HepG2 (cell line): ENCODE measurements at places on chromosomes 3 and 15.
A peak's percentile ranks its signal among the peaks of the same experiment; 100 is the strongest.

DNA sequence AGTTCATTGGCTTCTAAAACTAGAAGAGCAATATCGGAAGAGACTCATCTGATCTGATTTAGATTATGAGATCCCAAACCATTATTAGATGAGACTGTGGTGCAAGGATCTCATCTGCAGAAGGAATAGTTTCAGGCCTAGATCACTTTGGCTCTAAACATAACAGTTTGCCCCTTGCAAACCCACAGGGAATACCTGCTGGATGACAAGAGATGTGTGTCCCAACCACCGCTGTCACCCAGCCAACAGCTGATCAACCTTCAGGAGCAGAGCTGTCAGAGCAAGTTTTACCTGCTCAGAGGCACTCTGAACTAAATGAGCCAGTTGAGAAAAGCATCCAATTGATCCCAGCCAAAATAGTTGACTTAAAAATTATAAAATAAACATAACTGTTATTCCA lies 64.0 kb upstream of the ST3GAL6 start:
- no peak for DNase-seq

DNA sequence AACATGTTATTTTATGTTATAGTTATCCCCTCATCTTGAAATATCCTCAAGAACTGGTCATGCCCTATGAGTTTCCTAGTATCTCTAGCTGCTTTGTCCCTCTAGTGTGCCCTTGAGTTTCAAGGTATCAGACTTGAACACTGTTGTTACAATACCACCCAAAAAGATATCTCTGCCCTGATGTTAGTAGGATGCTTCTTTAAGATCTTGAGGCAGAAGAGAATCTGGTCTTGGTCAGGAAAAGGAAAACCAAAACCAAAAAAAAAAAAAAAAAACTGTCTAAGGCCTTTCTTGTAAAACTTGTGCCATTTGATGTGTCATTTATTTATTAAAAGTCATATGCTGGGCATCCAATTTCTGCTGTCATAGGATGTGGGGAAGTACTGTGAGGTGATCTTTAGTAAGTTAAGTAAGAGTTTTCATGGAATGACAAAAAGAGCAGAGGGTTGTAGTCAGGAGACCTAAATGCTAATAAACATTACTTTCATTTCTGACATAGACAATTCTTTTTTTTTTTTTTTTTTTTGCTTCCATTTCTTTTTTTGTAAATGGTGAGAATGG lies 229.7 kb downstream of the NECTIN3 start:
- no peak for DNase-seq

DNA sequence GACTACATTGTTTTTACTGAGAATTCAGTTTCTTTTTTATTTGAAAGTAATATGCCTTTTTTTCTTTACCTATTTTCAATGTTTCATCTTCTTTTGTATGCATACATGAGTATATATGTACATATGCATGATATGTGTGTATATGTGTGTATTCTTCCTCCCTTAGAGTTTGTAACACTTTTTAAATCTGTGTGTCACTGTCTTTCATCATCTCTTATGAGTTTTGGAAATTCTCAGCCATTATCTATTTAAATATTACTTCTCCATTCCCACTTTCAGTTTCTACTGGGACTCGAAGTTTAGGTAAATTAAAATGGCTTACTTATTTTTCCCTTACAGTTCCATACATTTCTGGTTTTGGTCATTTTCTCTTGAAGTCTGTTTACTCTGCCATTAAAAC lies 754.1 kb downstream of the GRM7 start:
- no peak for DNase-seq

DNA sequence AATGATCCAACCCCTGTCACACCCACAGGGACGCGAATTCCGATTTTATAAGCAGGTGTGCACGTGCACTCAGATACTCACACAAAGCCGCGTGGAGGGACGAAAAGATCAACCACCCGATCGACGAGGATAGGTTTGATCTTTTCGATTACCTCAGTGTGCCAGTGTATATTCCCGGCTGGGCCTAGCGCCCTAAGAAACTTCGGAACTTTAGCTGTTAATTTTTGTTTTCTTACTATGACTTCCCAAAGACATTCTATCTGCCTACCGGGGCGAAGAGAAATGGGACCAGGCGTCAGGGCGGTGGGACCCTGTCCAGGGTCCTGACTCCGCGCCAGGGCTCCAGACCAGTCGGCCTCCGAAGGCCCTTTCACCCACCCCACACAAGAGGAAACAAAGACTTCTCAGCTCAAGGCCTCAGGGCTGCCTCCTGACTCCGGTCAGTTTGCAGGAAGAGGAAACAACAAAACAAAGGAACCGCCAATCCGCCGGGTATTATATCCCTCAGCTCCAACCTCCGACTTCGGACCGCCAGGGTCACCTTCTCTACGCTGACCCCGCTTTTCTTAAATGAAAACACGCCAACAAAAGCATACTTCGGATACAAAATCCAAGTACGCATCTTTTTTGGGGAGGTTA lies 6.8 kb downstream of the ONECUT1 start:
- no peak for DNase-seq

DNA sequence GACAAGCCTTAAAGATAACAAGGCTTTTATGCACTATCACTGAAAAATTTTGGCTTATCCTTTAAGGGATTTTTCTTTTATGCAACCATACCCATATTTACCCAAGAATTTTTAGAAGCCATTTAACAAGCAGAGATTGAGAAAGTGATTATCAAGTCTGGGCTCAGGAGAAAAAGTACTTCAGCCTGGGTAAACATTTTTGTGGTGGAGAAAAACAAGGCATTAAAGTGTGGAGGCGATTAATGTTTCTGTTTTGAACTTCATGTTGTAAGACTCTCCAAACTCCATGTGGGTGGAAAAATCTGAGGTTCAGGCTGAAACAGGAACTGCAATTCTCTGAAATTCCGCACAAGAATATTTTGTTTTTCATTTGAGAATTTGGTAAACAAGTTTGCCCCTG lies 260.4 kb upstream of the KCNMB2 start:
- no peak for DNase-seq

DNA sequence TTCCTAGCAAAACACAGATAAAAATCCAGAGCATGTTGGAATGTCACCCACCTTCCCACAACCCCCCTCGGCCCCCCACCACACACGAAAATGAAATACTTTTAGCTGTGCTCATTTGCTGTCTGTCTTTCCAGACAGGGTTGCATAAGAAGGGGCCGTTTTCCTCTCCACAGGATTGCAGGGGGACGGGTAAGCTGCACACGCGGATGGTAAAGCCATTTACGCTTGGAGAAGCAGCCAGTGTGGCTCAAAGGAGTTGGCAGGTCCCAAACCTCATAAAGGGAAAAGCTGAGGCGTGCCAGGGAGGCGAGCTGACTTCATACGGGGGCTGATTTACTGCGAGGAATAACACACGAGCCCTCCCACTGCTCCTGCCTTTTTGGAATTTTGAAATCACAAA lies 47.4 kb upstream of the ITGA11 start:
- DNase-seq: no peak

DNA sequence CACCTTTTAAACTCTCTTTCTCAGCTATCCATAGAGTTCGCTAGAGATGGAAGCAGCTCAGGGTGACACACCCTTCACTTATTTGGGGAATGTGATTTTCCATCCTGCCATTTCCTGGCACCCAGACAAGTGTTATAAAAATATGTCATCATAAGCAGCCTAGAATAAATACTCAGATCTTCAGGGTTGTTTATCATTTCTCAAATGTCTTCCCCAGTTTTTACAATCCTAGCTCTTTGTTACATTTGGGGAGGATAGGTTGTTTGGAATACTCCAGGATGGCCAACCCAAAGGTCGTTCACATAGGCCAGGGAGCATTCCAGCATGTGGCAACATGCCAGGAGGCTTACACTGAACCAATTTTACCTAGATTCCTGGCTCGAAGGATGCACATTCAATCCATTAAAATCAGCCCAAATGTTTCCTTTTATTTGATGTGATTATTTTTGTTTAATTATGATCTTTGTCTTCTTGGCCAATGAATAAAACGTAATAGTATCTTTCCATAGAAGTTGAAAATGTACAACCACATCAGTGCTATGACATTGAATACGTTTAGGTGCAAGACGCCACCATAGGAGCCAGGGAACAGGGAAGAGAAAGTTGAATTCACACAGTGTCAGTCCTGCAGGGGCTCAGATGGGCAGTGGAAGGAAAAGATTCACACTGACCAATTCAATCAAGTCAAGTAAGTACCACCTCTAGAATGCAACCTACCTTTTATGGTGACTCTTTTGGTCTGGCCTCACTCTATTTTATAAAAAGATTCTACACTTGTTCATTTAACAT lies 537.7 kb upstream of the MDFIC2 start:
- DNase-seq: no peak

DNA sequence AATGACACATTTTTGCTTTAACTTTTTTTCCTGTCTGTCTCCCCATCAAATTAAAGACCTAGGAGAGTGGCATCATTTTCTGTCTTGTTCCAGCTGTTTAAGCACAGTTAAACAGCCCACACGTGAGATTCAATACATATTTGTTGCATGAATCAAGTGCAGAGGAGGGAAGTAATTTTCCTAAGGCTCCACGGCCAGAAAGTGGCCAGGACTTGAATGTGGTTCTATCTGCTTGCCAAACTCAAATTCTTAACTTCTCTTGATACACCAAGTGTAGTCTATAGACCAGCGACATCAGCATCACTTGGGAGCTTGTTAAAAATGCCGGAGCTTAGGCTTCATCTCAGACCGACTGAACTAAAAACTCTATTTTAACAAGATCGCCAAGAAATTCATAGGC lies 724.8 kb upstream of the CFAP20DC start:
- no peak for DNase-seq

- no peak for DNase-seq
Observed at GRCh38 chr3:13556917-13557316, 8.0 kb downstream of the FBLN2 start.

GRCh38 chr3:48236531-48236930 lies 4.4 kb upstream of the ZNF589 start:
- DNase-seq: peak; percentile 54

DNA sequence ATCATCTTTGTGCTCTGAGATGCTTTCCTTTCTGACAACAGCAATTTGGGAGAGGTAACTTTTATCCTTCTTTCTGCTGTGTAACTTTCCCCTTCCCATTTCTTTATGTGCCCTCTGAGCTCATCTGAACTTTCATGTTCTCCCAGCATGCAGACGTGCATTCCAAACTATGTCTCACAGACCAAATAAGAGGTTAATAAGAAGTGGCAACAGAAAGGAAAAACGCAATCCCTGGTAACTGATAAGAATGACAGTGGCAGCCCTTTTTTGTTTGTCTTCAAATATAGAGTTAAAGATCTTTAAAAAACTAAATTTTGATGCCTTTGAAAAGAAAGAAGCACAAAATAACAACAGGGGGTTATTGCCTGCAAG lies 533.4 kb downstream of the FOXP1 start:
- peak; percentile 63 for DNase-seq

- no peak for DNase-seq
Observed at GRCh38 chr3:13574798-13575451, 26.0 kb downstream of the FBLN2 start.

DNA sequence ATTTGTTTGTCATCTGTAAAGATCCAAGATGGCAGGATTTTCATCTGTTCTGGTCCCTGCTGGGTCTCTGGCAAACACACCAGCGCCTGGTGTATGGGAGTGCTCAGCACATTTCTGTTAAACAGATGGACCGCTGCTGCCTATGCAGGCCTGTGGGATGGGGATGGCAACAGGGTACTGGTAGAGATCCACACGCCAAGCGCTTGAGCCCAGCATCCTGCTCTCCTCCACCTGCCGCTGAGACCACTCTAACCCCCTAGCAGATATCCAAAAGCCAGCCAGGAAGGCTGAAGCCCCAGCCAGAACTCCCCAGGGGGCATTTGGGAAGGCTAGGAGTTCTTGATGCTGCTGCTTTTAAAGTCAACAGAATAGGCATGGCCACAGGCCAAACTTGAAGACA lies 31.7 kb downstream of the ZNF445 start:
- DNase-seq: no peak

DNA sequence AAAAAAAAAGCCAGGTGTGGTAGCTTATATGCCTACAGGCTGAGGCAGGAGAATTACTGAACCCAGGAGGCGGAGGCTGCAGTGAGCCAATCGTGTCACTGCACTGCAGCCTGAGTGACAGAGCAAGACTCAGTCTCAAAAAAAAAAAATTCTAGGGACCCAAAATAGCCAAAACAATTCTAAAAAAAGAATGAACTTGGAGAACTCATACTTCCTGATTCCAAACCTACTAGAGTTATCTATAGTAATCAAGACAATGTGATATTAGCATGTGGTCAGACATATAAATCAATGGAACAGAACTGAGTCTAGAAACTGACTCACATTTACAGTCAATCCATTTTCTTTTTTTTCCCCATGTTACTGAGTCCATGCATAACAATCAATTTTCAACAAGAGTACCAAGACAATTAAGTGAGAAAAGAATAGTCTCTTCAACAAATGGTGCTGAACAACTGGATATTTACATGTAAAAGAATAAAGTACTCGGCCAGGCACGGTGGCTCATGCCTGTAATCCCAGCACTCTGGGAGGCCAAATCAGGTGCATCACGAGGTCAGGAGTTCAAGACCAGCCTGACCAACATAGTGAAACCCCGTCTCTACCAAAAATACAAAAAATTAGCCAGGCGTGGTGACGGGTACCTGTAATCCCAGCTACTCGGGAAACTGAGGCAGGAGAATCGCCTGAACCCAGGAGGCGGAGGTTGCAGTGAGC lies 11.9 kb downstream of the PRKAR2A start:
- no peak for DNase-seq

DNA sequence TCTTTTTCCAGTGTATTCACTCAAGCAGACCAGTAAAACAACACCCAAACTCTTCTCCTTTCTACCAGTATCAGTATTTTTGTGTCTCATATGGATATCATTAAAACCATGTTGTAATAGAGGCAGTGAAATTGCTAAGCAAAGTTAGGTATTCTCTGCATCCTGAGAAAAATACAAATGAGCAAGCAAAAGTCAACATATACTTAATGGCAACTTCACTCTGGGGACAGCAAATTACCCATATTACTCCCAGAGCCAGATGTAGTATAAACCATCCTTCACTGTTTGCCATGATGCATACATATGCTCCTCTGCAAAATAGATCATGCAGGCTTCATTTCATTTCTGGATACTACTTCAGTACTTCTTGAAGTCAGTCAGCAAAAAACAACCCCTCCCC lies 22.1 kb downstream of the UBA5 start:
- no peak for DNase-seq

- DNase-seq: no peak
Observed at GRCh38 chr15:79472446-79472845, 40.3 kb downstream of the MINAR1 start.

- no peak for DNase-seq
Observed at GRCh38 chr3:25945366-25945765, 155.5 kb downstream of the OXSM start.

- no peak for DNase-seq
Observed at GRCh38 chr3:65993134-65993900, 45.4 kb downstream of the MAGI1 start.

GRCh38 chr3:141669434-141669833 lies 68.7 kb upstream of the RNF7 start:
- no peak for DNase-seq
